Stimulated activated CD8-positive, alpha-beta memory T cell treated with anti-CD3 and anti-CD28 coated beads, Interleukin-15, amount 100 ng/mL, for 48 hours (primary cell): ENCODE measurements at places on chromosomes 3 and 15.

DNA sequence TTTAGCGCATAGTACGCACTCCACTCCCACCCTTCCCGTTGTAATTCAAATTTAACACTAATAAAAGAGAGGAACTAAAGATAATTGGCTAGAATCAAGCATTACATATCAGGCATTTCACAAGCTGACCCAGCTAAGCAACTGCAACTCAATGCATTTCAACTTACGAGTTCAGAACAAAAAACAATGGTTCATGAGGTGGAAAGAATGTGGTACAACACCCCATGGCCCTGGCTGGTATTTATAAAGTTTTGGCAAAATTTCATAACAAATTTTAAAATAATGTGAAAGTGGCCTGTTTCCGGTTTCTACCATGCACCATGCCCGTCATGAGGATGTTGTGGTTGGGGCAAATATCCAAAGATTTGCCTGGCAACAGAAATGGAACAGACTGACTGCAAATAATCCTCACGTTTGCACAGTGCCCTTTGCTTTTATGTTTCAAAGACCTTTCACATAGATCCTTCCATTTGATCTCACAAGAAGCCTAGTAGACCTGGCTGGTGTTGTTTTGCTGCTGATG, 455.3 kb upstream of the NR2F2 start:
- no peak for DNase-seq

GRCh38 chr3:59786374-59786773, 736.5 kb upstream of the CFAP20DC start:
- DNase-seq: no peak

GRCh38 chr3:12141350-12141749, 17.4 kb downstream of the TIMP4 start:
- no peak for DNase-seq

DNA sequence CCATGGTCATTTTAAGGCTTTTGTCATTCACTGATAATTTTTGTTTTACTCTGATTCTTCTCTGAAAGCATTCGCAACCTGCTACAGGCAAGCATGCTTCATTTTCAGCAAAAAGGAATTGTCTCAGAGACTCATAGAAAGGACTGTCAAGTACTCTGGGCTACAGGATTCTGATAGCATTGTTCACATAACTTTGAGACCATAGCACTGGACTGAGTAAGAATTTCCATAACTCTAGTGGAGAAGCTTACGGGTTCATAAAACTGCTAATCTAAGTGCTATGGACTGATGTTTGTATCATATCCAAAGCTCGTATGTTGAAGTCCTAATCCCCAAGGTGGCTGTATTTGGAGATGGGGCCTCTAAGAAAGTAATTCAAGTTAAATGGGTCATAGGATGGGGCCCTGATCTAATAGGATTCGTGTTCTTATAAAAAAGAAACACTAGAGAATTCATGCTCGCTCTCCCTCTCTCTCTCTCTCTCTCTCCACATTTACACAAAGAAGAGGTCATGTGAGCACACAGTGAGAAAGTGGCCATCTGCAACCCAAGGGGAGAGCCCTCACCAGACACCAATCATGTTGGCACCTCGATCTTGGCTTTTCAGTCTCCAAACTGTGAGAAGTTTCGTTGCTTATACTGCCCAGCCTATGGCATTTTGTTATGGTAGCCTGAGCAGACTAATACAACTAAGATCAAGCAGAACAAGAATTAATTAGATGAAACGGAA, 60.4 kb downstream of the CRYGS start:
- DNase-seq: no peak

- no peak for DNase-seq
These were observed 15.7 kb upstream of the RASA2 start for GRCh38 chr3:141471160-141471559.

- no peak for DNase-seq
These were observed 307.1 kb downstream of the RAP2B start for GRCh38 chr3:153469162-153469561.

- no peak for DNase-seq
These were observed 528.8 kb upstream of the NAALADL2 start for GRCh38 chr3:174330303-174330702.

DNA sequence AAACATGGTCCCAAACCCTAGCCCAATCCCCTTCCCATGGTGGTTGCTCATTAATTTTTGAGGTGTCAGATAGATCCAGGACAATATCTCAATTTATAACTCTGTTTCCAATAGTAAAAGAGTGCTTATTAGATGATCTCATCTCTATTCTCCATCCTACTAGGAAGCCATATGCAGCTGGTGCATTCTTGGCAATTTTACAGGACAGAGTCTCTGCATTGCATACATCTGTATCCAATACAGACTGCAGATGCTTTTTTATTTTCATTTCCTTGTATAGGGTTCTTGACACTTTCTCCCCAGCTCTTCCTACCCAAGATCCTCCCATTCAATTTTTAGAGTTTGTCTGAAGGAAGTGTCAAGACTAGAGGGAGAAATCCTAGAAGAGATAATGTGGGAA, 194.8 kb upstream of the DPH6 start:
- no peak for DNase-seq

GRCh38 chr3:129039271-129040038, 21.1 kb upstream of the GP9 start:
- no peak for DNase-seq

DNA sequence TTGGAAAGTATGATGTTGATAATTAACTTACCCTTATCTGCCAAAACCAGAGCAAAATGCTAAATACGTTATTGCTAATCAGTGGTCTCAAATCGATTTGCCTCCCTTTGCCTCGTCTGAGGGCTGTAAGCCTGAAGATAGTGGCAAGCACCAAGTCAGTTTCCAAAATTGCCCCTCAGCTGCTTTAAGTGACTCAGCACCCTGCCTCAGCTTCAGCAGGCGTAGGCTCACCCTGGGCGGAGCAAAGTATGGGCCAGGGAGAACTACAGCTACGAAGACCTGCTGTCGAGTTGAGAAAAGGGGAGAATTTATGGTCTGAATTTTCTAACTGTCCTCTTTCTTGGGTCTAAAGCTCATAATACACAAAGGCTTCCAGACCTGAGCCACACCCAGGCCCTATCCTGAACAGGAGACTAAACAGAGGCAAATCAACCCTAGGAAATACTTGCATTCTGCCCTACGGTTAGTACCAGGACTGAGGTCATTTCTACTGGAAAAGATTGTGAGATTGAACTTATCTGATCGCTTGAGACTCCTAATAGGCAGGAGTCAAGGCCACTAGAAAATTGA, 59.7 kb downstream of the DCUN1D1 start:
- no peak for DNase-seq
